Vagina (tissue), 2 donors: ENCODE measurements at places on chromosomes 4 and X.

DNA sequence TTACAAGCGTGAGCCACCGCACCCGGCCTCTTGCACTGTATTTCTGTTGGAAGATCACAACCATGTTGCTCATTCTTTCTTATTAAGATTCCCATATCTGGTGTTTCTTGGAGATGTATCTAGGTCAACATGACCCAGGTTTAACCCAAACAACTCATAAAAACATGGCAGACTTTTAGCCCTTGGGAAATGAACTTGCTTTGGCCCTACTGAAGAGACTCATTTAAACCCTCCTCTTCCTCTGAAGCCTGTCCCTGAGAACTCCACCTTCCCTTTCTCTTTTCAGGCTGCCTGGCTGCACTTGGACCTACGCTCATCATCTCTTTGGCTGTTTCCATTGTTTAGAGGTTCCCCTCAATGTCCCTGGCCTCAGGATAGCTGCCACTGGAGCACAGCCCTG is 22.8 kb upstream of the OPN1LW start:
- no peak for DNase-seq

DNA sequence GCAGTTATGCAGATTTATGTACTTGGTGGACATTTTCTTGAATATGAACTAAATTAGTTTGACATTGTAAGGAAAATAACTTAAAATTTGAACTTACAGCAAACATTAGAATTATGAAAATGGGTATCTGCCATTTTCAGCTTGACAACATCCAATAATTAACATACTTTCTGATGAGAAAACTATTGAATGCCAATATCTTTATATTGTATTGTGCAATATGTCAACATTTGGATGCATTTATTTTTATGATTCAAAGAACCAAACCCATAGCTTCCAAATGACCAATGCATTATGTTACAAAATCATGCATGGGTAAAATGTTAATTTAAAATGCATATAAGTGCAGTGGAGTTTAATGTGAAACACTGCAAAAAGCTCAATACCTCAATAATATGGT is 562.5 kb downstream of the TRAM1L1 start:
- no peak for DNase-seq

GRCh38 chr4:138487230-138487629 is 245.1 kb upstream of the SLC7A11 start:
- DNase-seq: no peak

- DNase-seq: no peak
Measured at GRCh38 chr4:88097781-88098180, 60.7 kb downstream of the ABCG2 start.

DNA sequence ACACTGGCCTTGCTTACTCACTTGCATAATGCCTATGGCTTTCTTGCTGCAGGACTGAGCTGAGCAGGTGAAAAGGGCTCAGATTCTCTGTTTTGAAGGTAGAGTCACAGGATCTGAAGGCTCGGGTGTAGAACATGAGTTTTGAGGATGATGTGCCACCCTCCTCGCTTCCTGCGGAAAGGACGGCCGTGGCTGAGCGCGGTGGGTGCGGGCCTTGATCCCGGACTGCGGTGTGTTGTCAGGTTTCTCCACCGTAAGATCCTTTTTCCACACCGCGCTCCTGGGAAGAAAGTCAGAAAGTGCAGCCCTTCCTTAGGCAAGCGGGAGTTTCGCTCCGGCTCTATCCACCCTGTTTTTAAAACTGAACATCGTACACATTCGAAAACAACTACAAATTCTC is 36.2 kb downstream of the ZFP42 start:
- DNase-seq: no peak

DNA sequence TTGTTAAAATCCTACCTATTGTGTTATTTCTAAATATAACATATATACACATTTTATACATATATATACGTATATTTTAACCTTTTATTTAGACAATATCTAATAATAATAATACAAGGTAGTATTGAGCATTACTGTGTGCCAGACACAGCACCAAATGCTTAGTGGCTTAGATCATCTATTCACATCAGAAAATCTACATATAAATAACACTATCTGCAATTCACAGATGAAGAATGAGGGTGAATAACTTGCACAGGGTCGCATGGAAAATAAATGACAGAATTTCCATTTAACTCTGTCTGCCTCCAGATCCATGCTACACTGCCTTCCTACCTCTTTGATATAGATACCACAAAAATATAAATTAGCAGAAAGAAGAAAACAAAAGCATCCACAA is 37.7 kb downstream of the SHROOM4 start:
- DNase-seq: no peak

DNA sequence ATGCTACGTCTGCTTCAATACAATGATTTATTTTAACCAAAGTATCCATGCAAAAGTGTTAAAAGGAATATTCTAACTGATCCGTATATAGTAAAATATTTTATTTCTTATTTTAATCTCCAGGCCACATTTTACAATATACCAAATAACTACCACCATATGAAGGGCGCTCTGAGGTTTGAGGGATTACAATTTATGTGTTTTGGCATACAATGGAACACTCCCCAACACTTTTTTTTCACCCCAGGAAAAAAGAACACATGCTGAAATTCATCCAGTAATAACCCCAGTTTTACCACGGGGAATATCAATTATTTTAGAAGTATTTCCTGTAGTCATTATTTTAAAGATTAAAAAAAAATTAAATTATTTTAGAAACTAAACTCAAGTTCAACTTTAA is 65.4 kb downstream of the APBB2 start:
- DNase-seq: no peak

GRCh38 chr4:5976431-5976830 is 41.8 kb downstream of the C4orf50 start:
- no peak for DNase-seq

DNA sequence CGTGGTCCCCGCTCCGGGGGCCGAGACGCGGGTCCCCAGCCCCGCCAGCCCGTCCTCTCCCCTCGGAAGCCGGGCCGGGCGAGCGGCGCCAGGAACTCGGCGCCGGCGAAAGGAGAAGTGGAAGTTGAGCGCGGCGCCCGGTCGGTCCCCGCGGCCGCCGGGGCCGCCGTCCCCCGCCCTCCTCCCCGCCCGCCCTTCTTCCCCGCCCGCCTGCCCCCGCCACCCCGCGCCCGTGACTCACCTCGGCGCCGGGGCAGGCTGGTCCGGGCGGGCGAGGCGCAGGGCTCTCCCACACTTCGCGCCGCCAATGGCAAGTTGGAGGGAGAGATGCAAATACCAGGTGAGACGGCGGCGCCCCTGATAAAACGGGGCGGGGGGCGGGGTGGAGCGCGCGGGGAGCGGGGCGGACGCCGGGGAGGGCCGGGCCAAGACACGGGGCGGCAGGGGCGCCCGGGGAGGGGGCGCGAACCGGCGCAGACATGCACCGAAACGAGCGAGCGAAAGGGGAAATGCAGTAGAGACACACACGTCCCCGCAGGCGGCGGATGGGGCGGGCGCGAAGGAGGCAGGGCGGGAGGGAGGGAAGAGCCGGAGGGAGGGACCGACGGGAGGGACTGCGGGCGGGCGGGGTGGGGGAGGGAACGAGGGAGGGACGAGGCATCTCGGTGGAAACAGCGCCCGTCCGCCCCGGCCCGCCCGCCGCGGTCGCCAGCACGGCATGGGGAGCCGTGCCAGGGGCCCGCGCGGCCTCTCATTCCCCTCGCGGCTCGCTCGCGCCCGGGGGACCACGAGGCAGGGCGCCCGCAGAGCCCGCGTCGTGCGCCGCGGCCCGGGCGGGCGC is at the start of gene ELF4:
ELF4 (minus strand) TSS at position 119 of the 841 bp plus-strand sequence. CDS start 29,167 bp downstream, outside the sequence.
- DNase-seq: no peak

- DNase-seq: no peak
Measured at GRCh38 chr4:2411786-2412510, 6.5 kb downstream of the ZFYVE28 start.

GRCh38 chrX:150753357-150753756 is 60.2 kb downstream of the MTMR1 start:
- DNase-seq: no peak

GRCh38 chr4:150318971-150319370 is 240.7 kb downstream of the DCLK2 start:
- DNase-seq: no peak
